ENCODE measurements at places on chromosomes 6 and 20. TPM values are rescaled to one million over a fixed set of nuclear protein-coding genes. Genes with fewer than 3 reads are reported as not detected.
A peak's percentile ranks its signal among the peaks of the same experiment; 100 is the strongest.

DNA sequence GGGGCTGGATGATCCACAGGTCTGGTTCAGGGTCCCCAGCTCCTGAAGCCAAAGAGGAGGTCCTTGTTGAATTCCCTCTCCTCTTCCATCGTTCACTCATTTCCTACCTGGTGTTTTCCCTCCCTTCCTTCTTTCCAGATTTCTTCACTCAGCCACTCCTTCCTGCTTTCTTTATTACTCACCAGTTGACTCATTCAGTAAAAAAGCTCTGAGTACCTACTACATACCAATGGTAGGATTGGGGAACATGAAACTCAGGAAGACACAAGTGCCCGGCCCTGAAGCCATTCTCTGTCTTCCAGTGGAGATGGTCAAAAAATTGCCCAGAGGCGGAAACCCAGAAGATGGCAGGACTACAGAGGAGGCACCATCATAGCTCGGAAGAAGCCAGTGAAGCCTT lies 11.9 kb upstream of the NSFL1C start:
- DNase-seq: no peak

GRCh38 chr20:62797671-62798532 lies 1.6 kb downstream of the MRGBP start:
- no peak for DNase-seq

DNA sequence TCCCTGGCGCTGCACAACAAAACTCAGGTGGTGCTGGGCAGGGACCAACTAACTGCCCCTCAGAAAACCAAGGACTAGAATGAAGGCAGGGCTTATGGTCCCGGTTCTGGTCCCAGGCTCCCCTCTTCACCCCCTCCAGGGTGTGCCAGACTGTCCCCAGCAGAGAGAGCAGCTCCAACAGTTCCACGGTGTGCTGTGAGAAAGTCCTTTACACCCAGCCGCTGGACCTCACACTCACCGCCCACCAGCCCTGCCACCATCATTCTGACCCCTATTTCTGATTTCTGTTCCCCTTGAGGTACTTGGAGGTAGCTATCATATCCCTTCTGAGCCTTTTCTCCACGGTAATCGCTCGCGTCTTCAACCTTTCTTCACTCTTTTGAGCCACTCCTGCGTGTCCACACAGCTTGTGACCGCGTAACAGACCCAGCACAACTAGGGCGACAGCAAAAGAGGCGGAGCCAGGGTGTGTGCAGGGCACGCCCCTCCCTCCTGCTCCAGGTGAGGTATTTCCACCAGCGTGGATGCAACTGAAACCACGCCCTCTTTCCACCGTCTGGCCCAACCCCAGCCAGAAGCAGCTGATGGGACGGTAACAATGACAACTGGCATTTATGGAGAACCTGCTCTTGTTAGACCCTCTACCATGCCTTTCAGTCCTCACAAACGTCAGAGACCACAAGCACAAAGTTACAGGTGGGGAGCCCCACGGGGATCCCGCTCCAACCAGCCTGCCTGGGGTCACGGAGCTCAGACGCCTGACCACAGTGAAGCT lies 2.3 kb downstream of the PXDC1 start:
- no peak for DNase-seq

GRCh38 chr6:129789974-129790373 lies 71.1 kb downstream of the TMEM244 start:
- no peak for DNase-seq

- DNase-seq: no peak
Observed at GRCh38 chr20:16369441-16369840, 203.8 kb downstream of the KIF16B start.

DNA sequence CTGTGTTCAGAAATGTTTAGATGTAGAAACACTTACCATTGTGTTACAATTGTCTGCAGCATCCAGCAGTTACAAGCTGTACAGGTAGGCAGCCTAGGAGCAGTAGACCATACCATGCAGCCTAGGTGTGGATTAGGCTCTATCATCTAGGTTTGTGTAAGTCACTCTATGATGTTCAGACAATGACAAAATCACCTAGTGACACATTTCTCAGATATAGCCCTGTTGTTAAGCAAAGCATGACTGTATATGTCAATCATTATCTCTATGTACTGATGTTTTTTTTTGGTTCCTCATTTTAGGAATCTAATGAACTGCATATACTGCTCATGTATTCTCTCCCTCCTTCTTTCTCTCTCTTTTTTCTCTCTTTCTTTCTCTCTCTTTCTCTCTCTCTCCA lies 22.2 kb downstream of the CST8 start:
- no peak for DNase-seq

- no peak for DNase-seq
Observed at GRCh38 chr20:49123982-49124381, 64.2 kb downstream of the STAU1 start.

- no peak for DNase-seq
Observed at GRCh38 chr6:90233994-90234393, 62.6 kb downstream of the BACH2 start.

DNA sequence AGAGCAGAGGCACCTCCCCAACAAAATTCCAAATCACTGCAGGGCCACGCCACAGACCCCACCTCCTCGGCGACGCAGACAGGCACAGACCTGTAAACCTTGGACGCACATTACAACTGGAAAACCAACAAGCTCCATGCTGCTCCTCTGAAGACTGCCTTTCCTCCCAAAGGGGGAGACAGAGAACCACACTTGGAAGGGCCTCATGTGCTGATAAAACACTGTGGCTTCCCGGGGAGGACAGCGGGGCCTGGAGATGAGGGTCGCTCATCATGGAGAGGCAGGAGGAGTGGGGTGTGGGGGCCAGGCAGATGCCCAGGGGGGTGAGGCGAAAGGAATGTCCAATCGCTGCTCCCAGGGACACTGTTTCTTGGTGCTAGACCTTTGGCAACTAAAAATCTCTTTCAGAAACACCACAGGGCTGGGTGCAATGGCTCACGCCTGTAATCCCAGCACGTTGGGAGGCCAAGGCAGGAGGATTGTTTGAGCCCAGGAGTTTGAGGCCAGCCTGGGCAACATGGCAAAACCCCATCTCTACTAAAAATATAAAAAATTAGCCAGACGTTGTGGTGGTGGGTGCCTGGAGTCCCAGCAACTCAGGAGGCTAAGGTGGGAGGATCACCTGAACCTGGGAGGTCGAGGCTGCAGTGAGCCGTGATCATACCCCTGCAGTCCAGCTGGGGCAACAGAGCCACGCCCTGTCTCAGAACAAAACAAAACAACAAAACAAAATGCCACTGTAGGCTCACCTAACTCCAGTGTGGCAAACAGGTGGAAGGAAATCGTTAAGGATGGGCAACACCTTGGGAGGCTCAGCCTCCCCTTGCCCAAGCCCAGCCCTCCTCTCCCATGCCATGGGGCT lies 53.8 kb downstream of the ABHD12 start:
- peak; percentile 3 for DNase-seq

DNA sequence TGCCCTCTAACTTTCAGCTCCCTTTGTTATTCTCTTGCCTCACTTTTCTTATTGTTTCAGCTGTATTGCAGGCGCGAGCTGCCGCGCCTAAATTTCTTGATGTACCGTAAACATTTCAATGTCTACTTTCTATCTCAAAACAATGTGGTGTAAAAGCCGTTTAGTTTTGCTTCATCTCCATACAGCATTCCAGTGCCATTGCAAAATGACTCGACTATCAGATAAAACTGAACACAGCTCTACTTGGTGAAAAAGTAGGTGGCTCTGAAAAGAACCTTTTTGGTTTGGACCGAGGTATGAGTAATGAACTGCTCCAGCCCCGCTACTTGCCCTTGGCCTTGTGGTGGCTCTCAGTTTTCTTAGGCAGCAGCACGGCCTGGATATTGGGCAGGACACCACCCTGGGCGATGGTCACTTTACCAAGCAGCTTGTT lies 74.6 kb downstream of the OR2B2 start:
- DNase-seq: no peak

- no peak for DNase-seq
Observed at GRCh38 chr6:45647341-45648261, 269.9 kb upstream of the SUPT3H start.

DNA sequence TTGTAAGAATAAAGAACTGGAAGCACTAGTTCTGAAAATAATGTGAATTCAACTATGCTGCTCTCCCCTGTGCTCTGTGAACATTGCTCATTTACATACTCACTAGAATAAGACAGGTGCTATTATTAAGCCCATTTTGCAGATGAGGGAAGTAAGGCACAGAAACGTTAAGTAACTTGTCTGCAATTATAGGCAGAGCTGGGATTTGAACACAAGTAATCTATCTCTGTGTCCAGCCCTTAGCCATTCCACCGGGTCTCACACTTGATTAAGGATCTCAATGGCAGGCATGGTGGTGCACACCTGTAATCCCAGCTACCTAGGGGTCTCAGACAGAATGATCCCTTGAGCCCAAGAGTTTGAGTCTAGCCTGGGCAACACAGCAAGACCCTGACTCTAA lies 357.7 kb downstream of the CD83 start:
- DNase-seq: no peak

- peak; percentile 18 for DNase-seq
Observed at GRCh38 chr6:119541132-119541905, 191.8 kb upstream of the MAN1A1 start.

Gene C4A
- total RNA-seq: 0.42 TPM

Gene STX11
- 9.0 TPM for total RNA-seq

Gene SLC13A3
- total RNA-seq: not detected

Gene AGPAT4
- 2.4 TPM for total RNA-seq

Measured in NCI-H460 (cell line).